Brain pericyte (primary cell): ENCODE measurements at places on chromosomes 12 and 14.

DNA sequence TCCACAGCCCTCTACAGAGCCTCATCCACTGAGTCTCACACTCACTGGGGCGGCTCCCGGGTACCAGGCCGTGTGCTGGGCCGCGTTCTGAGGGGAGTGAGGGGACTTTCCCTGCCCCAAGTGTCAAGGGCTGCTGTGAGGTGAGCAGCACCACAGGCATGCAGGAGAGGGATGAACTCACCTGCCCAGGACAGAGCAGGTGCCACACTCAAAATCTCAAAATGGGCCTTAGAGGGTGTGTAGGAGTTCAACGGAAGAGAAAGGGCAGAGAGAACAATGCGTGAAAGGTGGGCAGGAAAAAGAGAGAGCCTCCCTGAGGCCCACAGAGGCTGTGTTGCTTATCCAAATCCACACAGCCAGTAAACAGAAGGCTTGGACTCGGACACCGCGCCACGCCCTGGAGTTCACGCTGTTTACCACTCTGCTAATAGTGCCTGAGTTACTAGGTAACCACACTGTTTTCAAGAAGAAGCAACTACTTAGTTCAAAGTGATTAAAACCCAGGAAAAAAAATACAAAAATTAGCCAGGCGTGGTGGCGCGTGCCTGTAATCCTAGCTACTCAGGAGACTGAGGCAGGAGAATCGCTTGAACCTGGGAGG lies 32.7 kb downstream of the TSPAN11 start:
- no peak for DNase-seq

DNA sequence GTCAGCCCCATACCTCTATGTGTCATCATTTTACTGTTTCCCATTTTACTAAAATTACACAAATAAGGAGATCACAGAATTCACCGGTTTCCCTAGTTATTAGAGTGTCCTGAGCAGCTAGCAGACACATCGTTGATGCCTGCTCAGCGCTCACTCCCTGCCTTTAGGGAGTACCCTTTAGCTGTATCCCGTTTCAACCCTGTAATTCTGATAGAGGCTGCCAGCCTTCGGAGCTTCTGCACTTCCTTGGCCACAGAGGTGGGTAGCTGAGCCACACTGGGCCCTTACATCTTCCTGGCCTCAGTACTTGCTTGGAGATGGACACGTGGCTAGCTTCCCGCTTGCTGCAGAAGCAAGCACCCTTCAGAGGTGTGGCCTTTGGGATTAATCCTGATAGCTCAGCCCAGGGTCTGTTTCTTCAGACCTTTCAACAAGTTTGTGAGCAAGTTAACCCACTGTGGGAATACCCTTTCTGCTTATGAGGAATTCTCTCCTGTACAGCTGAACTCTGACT lies 14.3 kb upstream of the FBXW8 start:
- DNase-seq: no peak

- no peak for DNase-seq
Measured at GRCh38 chr14:61203081-61203753, 77.9 kb downstream of the TMEM30B start.

GRCh38 chr12:113867258-113867657 lies 98.9 kb downstream of the RBM19 start:
- DNase-seq: no peak

GRCh38 chr12:63876980-63877379 lies 32.5 kb downstream of the SRGAP1 start:
- no peak for DNase-seq

DNA sequence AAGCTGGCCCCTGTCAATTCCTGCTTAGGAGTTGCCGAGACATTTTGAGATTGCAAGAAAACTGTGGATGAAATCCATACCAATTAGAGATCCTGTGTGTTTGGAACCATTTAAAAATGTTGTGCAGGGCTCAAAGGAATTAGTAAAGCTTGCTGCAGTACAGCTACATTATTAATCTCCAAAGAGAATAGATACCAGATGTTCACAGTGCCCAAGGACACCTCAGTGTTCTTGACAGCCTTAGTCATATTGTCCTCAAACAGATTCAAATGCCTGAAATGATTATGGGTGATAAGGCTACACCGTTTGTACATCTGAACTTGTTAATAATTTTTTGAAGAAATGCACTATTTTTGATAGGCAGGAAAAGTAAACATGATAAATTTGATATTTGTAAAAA lies 164.6 kb downstream of the MSRB3 start:
- DNase-seq: no peak

- DNase-seq: no peak
Measured at GRCh38 chr12:53533471-53533870, 26.2 kb upstream of the NPFF start.

DNA sequence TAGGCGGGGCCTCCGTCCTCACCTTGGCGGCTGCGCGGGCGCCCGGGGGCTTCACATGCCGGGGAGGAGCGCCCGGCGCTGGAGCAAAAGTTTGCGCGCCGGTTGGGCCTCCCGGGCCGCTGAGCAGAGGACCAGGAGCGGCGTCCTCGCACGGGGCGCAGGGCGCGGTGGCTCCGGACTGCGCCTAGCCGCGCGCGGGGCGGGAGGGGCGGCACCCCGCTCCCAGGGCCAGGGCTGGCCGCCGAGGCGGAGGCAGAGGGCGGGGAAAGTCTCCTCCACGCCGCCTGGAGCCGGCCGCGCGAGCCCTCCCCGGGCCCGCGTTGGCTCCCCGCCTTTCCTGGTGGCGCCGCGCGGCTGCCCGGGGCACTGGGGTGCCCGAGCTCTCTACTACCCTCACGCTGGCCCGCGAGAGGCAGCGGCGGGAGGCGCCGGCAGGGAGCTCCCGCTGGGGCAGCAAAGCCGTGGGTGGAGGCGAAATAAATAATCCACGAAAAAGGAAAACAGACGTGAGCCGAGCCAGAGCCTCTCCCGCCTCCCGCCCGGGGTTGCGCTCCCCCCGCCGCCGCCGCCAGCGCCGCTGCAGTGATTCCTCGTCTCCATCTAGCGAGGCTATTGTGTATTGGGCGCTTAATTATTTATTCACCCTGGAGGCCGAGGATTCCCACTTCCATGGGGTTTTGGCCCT lies 400 bp upstream of the PRIMA1 start:
- DNase-seq: no peak

DNA sequence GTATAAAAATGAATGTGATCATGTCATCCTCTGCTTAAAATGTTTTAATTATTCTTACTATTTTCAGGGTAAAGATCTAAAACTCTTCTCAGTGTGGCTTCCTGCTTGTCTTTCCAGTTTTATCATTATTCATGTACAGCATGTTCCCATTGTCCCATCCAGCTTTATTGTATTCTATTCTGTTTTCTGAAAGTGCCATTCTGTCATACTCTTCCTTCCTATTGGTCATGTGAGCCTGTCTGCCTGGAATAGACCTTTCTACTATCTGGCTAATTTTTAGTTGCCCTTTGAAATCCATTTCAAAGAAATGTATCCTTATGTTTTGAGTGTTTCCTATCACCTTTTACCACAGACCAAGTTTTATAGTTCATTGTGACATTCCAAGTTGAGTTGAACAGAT lies 34.9 kb downstream of the PALS1 start:
- DNase-seq: no peak

DNA sequence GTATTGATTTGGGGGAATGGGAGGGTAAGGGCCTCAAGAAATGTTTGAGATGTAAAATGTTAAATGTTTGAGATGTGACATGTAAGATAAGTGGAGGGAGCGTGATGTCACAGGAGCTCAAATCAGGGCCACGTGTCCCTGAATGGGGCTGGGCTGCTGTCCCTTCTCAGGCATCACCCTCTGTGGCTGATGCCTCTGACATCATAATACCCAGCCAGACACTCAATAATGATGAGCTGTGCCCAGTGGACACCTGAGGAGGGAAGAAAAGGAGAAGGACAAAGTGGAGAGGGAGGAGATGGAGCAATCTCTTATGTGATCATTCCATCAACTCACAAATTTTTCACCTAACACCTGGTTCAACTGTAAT lies 120.8 kb downstream of the SAMD4A start:
- no peak for DNase-seq
